ENCODE measurements at places on chromosomes 7 and 10.

DNA sequence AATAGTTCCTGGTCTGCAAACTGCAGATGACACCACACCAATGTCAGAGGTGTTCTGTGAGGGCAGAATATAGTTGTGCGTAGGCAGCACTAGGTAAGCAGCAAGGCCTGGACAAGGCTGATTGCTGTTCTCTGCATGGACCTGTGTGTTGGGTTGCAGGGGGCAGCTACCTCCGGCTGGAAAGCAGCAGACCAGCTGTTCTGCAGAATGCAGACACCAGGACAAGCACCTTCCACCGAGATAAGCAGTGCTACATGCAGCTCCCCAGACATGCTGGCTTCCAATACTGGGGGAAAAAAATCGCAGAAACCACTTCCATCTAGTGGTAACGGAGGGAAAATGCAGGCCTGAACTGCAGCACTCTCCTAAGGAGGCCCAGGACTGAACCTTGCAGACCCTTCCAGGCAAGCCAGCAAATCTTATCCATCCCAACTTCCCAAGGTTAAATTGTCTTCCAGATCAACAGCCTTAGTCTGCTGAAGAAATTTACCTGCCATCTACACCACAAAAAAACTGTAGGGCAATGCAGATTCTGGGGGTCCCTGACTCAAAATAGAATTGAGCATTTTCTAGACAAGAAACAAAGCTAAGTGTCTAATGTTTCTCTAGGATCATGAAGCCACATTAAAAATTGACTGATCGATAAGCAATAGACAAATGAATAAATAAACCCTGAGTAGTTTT, 50.5 kb upstream of the COBL start:
- peak; percentile 87 for DNase-seq

- no peak for DNase-seq
Observed at GRCh38 chr7:539731-540411, 20.2 kb upstream of the PDGFA start.

- DNase-seq = no peak
Observed at GRCh38 chr10:132893090-132893489, 49.3 kb downstream of the CFAP46 start.

DNA sequence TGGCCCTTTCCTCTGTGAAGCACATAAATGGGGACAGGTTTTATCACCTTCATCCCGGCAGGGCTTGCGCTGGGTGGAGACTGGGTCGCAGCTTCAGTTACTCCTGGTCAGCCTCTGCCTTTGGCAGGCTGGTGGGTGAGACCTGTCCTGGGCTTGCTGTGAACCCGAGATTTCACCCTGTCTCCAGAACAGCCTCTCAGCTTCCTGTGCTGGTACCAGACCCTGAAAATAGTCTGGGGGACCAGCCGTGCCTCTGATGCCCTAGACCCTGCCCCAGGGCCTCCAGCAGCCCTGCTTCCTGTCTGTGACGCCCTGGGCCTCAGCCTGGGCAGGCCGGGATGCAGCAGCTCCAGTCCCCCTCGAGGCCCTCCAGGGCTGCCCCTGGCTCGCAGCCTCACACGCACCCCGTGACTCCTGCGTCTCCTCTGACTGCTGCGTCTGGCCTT, 13.2 kb upstream of the PWWP2B start:
- DNase-seq = no peak

GRCh38 chr10:30709700-30710358, 80.3 kb upstream of the LYZL2 start:
- DNase-seq = no peak

DNA sequence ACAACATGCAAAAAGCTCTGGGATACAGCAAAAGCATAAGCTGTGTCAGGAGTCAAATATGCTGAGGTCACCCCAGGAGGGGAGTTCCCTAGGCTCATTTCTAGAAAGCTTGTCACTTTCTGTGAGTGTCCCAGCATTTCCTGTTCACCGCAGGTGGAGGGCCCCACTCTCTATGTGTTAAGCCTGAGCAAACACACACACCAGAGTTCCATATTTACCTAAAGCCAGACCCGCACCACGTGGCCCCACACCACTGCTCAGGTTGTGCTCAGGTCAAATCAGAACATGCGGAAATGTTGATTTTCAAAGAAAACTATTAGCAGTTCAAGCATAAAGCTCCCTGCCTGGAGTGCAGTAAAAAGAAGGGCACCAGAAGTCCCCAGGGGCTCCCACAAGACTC, 259.6 kb upstream of the PPP2R2D start:
- DNase-seq = no peak

DNA sequence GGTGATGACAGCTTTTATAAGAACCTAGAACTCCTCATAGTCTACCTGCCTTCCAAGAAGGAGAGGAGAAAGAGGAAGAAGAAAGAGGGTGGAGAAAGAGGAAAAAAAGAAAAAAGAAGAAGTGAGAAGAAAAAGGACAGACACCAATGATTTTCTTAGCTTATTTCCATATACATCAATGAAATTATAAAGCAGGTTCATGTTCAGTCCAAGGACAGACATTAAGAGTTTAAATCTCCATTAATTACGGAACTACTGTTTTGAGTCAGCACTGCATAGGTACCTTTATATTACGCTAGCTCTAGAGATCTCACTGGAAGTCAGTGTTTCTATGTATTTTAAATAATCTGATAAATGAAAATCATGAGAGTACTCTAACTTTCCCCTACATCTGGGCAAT, 309.0 kb upstream of the HGF start:
- DNase-seq = no peak

DNA sequence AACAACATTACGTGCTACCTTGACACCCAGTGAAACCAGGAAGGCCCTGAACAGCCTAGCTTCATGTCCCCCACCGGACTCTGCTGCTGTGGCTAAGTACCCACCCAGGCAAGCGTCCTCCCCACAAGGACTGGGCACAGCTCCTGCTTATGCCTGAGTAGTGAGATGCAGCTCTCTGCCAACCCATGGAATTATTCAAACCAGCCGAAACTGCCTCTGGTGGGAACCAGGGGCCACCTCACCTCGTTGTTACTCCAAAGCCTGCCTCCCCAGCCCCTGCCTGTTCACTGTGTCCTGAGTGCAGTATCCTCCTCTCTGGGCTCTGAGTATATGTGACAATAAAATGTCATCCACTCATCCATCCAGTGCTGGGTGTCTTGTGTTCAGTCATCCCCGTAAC, 52.4 kb downstream of the CAMK2B start:
- no peak for DNase-seq

All from neural progenitor cell (in vitro differentiated cells).